GM23338 (cell line): ENCODE measurements at places on chromosomes 2 and 18.

DNA sequence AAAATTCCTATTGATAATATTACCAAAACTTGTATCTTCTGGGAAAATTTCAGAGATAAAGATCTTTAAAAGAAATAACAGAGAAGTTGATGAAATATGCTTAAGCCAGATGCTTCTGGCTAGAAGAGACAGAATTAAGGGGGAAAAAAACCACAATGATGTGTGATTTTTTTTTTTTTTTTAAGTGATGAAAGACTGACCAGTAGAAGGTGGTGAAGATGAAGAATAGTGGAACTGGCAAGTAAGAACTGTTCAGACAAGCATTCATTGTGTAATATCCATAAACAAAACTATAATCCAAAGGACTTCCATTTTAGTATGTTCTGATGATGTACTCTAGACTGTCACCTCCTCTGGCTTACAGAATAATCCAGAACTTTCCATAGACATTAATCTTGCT is 89.8 kb downstream of the INO80D start:
- DNase-seq = no peak

DNA sequence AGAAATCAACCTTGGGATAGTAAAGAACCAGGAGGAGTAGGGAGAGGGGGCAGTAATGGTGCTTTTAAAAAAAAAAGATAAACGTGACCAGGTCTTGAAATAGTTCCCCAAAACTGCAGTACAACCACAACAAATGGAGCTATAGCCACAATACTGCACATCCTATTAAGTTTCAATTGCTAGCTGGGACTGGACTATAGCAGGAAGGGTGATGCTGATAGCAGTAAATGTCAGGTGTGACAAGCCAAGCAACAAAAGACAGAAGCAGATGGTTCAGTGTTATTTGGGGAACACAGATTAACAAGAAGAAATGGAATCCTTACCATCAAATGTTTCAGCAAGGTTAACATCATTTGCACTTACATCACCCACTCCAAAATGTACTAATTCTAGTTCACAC is 10.1 kb downstream of the RPS27A start:
- DNase-seq = no peak

- no peak for DNase-seq
Measured at GRCh38 chr18:11425211-11425610, 184.2 kb upstream of the SLC35G4 start.

DNA sequence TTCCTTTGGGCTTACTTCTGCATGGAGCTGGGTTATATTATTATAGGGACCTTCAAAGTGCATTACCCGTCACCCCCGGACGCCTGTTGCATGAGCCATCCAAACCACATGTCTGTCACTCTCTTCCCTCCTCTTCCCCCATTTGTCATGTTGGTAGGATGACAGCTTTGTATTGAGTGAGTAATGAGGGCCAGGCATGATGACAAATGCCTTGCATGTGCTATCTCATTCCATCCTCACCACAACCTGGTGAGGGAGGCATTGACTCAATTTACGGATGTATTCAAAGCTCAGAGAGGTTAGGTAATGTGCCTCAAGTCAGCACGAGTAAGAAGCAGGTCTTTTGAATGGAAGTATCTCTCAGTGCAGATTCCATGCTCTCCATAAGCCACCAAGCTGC is 510.5 kb upstream of the TNP1 start:
- DNase-seq = no peak

GRCh38 chr2:217950401-217950871 is 52.4 kb downstream of the TNS1 start:
- DNase-seq = no peak

DNA sequence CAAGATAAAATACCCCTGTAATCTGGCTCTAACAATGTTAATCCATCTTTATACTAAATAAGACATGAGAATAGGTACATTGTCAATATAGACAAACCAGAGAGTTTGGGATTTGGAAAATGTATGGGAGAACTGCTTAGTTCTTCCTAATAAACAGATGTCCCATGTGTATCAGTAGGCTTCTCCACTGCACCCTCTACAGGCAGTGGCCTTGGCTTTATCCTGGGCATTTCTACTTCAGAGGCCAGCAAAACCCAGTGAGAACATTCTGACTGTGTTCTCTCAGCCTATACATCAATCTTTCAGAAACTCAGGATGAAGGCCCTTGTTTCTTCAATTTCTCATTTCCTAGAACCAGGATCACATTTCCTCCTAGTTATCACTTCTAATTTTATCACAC is 1167.5 kb upstream of the ACVR2A start:
- DNase-seq = peak; percentile 30

GRCh38 chr2:128139624-128140023 is 48.6 kb downstream of the UGGT1 start:
- DNase-seq = no peak

DNA sequence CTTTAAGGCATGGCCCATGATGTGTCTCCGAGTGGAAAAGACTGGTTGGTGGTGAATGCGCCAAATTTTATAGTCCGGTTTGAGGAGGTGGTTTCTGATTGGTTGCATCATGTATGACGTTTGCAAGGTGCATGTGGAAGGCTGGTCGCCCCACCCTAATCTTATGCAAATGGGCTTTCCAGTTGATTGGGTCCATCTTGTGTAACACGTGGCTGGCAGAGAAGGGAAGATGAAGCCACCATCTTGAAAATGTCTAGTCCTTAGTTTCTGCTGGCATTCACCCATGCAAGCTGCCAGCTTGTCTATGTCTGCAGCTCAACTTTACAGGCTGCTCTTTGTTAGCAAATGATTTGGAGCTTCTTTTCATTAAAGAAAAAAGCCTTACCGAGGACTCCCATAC is 132.2 kb downstream of the PIK3C3 start:
- no peak for DNase-seq

DNA sequence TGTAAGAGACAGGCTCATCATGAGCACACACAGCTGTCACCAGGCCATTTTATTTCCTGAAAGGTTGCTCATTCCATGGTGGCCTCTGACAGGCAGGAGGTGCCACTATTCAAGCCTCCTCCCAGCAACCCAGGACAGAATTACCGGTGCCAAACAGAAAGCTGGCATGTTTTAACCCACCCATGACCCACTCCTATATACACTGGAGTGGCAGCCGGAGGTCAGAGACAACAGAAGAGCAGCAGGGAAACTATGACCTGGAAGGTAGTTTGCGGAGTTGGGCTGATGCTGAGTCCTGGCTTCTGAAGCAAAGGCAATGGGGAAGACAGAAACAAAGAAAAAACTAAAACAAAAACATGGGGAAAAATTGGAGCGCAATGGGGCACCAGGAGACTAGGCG is 2.3 kb downstream of the RFTN2 start:
- peak; percentile 16 for DNase-seq

DNA sequence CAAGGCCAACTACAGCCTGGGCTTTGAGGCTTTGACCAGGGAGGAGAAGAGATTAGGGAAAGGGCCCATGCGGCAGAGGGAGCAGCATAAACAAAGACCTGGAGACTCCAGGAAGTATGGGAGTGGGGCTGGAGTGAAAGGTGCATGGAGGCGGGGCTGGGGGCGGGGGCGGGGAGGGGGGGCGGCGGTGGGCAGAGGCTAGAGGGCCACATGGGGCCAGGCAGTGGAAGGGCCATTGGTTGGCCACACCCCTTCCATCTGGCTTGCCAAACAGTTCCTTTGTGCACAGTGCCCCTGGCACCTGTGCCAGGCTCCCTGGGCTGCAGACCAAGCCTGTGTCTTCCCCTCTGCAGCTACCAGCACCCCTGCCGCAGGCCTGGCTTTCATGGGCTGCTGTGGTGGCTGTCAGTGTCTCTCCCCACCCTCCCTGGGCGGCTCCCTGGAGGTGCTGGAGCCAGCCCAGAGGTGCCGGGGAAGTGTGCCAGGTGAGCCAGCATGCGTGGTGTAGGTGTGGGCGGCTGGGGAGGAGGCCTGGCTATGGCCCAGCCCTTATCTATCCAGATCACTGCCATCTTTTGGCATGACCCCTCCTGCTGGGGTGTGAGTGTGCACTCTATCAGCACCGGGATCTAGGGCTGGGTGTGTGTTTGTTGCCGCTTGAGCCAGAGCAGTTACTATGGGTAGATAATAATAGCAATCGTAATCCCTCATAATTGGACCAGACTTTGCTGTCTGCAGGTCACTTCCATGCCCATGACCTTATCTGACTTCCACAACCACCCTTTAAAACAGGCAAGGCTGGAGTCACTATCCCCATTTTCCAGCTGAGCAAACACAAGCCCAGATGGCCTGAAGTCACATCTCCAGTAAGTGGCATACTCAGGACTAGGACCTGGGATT is 30.5 kb downstream of the DNMT3A start:
- DNase-seq = peak; percentile 81

DNA sequence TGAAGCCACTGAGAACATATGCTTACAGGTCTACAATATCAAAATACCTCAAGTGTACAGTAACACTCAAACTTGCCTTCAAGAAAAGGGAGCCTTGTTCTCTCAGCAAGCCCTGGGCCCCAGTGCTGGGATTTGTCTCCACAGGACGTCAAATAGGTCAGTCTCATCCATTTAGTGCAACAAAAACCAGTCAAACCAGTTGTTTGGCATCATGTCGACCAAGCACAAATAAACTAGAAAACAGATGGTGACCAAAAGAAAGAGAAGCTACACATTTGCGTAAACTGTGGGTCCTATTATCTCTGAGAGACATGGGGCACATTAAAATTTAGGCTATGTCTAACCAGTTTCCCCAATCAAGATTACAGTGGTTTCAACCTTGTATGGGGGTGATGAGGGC is 182.6 kb upstream of the PKDCC start:
- peak; percentile 56 for DNase-seq

GRCh38 chr2:142973160-142973821 is 95.8 kb downstream of the KYNU start:
- DNase-seq = no peak

GRCh38 chr2:150476286-150476685 is 11.2 kb downstream of the RND3 start:
- DNase-seq = no peak
